Natural killer cell (primary cell): ENCODE measurements at places on chromosomes 4 and X. TPM values are rescaled to one million over a fixed set of nuclear protein-coding genes. Genes with fewer than 3 reads are reported as not detected.
A peak's percentile ranks its signal among the peaks of the same experiment; 100 is the strongest.

The MAP9 gene
- total RNA-seq = 10.6 TPM

The PABPC1L2B gene
- not detected for total RNA-seq

The ZNF630 gene
- 3.4 TPM for total RNA-seq

The RTL5 gene
- total RNA-seq = 1.8 TPM

The FAM149A gene
- 0.33 TPM for total RNA-seq

The SCML1 gene
- total RNA-seq = 4.6 TPM

The XKRX gene
- total RNA-seq = not detected

GRCh38 chr4:139315221-139315675, 13.0 kb upstream of the NDUFC1 start:
- DNase-seq = no peak

DNA sequence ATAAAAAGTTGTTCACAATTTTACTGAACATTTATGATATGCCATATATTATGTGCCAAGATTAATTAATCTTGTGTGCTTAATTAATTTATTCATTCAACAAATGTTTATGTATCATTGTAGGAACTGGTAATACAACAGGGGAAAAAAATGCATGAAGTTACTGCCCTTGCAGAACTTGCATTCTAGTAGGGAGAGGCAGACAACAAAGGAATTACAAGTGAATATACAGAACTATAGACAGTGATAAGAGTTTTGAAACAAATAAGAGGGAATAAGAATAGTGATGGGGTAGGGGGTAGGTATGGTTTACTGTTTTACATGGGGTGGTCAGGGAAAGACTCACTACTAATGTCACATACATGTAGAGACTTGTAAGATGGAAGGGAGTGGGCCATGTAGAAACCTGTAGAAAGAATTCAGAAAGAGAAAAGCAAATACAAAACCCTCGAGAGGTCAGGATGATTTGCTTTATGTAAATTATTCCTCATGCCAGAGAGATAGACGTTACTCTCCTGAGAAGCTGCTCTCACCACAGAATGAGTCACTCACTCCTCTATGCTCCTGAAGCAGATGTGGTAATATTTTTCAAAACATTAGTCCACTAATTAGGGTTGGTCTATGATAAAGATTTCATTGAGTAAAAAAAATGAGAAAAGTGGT, 855.0 kb upstream of the GRID2 start:
- DNase-seq = no peak

DNA sequence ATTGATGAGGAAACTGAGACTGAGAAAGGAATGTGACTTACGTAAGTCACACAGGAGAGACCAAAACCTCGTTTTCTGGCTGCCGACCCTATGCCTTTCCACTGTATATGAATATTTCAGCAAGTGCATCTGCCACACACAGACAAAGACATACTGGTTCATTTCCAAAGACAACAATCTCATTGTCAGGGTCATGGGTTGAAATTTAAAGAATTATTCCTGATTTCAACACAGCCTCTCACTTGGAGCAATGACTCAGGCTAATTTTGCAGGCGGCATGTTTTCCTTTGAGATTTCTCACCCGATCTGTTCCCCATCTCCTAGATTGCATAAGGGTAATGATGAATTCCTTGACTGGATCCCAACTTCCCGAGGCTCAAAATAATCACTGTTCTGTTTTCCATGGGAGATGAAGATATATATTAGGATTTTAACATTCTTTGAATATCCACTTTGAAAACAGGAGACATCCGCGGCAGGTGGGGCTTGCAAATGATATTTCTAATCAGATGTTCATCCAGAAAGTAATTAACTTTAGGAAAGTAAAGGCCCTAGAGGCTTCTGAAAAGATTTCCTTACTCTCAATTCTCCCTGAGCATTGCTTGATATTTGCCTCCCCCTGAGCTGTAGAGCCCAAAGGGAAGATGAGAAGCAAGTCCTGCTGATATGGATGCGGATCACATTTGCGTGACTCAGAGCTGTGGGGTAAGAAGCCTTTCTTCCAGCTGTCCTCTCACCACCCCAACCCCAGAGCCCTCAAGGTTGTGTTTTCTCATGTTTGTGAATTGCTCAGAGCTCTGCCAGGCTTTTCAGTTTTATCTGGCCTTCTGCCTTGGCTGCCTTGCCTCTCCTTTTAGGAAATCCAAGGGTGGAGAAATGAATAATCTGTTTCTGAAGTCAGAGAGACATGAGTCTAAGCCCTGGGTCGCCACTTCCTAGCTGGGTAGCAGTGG, 361.1 kb upstream of the BOD1L1 start:
- no peak for DNase-seq

- DNase-seq = peak; percentile 30
These were observed 151.2 kb upstream of the SLC4A4 start for GRCh38 chr4:71187404-71188155.

DNA sequence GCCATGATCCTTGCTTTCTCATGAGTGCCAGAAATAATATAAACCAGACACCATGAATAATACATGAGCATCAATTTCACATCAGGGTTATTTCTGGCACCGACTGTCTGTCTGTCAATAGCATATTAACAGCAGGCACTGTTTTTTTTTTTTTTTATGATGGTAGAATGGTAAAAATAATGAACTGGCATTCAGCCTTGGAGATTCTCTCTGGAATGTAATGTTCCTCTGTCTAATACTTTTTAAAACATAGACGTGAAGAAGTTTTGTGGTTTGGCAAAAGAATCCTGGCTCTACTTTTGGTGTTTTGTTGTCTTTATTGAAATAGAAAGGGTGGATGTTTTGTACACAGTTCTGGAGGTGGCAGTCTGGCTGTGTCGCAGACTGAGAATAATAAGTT, 874.6 kb upstream of the PRKX start:
- DNase-seq = no peak

DNA sequence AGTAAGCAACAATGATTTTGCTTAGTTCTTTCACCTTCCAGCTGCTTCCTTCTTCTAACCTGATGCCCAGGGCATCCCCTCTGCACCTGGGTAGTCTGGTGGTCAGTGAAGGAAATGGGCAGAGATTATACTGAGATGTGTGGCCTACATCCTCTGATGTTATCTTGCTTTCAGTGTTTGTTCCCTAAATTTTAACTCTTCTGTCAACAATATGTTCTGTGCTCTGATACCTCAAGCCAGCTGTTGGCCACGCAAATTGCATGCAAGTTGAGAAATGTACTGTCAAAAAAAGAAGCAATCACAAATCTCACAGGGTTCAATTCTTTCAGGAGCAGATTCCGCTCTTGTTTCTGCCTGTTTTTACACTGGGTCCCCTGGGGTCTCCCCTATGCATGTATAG, 73.8 kb downstream of the FBXW7 start:
- DNase-seq = no peak

DNA sequence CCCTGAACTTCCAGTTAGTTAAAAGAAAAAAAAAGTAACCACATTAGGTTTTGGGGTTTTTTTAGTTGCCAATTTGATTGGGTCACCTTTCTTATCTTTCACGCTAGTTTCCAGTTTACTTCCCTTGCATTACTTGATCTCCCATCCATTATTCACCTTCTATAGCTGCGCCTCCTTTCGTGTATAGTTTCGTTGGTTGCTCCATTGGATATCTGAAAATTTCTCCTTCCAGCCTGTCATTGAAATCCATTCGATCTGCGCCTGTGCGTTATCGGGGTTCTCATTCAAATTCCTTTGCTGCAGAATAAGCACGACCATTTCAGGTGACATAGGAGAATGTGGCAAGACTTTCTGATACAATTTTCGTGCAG, 764 bp downstream of the TRAPPC11 start:
- no peak for DNase-seq

- no peak for DNase-seq
These were observed 60.8 kb downstream of the MID1IP1 start for GRCh38 chrX:38862100-38862499.

GRCh38 chr4:77505958-77506319, 99.7 kb upstream of the CXCL13 start:
- DNase-seq = no peak

DNA sequence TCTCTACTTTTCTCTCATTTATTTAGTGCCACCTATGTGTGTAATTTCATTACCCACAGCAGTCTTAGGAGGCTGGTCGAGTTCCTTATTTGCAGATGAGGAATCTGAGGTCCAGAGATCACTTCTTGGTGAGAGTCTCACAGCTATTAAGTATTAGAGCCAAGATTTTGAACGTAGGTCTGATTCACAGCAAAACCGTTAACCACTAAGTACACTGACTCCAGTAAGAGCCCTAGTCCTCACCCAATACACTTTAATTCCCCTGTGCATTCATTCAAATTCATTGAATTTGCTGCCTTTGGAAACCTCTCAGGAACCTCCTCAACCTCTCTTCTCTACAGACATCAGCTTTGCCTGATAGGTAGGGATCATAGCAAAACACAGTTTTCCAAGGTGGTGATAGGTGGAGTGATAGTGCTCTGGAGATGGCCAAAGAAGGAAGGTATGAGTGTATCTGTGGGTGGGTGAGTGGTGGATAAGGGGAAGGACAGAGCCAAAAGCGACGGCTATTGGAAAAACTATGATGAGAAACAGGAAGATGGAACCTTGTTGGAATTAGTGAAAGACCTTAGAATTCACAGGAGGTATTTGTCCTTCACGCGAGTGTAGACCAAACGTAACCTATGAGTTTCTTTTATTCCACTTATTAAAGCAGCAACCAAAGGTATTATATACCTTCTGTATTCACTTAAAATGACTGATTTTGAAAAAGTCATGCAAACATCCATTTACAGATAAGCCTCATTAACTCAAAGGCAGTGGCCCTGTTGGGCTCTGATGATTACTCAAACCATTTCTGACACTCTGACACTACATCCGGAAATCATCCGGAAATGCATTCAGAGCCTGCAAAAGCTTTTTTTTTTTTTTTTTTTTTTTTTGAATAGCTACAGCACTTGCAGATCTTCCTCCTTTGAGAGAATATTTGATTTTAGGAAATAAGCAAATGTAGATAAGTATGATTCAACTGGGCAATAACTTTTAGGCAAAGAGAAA, 6.3 kb downstream of the FMR1 start:
- DNase-seq = peak; percentile 74

- DNase-seq = no peak
These were observed 25.6 kb upstream of the PLS3 start for GRCh38 chrX:115535421-115535820.

DNA sequence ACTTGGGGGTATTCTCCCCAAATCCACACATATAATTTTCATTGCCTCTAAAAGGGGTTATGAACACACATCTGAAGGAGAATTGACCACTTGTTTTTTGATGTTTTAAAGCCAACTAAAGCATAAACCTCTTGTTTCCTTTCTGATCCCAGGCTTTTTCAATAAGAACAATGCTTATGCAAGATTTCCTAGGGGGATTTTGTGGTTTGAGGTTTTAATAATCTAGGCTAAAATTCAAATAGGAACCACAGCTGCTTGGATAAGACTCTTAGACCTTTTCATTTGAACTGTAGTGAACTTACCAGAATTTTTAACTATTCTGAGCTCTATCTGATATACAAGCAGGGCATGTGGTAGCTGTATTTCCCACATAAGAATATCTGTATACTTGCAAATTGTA, 651.1 kb downstream of the ANKRD50 start:
- DNase-seq = no peak

- DNase-seq = no peak
These were observed 213.7 kb upstream of the VCX3A start for GRCh38 chrX:6748595-6748994.

DNA sequence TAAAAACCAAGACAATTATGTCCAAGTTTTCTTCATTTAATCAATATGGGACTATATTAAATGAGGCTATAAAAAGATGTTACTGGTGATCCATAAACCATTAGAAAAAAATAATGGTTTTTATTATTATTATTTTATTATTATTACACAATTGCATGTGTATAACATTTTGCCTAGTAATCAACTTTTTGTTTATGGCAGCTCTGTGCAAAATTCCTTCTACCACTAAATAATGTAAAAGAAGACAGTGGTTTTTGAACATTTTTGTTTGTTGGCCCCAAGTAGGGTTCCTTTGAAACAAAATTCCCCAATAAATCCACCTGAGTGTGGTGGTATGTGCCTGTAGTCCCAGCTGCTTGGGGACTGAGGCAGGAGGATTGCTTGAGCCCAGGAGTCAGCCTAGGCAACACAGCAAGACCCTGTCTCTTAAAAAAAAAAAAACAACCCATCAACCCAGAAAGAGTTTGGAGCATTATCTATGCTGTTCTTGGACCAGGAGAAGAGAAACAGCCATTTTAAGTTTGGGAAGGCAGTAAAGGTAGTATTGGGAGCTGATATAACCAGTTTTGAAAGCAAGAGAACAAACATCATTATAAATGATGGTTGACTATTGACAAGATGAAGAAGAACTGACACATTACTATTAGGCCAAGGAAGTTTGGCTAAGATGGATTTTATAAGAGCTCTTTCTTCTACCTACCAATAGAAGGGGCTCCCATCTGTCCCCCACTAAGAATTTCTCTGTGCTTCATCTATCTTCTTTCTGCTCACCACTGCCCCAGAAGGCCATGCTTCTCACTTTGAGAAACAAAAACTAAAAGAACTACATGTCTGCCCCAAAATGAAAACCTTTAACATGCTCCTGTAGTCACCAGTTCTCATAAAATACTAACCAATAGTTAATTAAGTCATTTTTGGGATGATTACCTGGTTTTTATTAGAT, 2.2 kb downstream of the TMEM156 start:
- peak; percentile 60 for DNase-seq

GRCh38 chr4:100641336-100641735, 123.5 kb upstream of the EMCN start:
- no peak for DNase-seq

- DNase-seq = no peak
These were observed 102.1 kb downstream of the STIM2 start for GRCh38 chr4:26962720-26963119.

DNA sequence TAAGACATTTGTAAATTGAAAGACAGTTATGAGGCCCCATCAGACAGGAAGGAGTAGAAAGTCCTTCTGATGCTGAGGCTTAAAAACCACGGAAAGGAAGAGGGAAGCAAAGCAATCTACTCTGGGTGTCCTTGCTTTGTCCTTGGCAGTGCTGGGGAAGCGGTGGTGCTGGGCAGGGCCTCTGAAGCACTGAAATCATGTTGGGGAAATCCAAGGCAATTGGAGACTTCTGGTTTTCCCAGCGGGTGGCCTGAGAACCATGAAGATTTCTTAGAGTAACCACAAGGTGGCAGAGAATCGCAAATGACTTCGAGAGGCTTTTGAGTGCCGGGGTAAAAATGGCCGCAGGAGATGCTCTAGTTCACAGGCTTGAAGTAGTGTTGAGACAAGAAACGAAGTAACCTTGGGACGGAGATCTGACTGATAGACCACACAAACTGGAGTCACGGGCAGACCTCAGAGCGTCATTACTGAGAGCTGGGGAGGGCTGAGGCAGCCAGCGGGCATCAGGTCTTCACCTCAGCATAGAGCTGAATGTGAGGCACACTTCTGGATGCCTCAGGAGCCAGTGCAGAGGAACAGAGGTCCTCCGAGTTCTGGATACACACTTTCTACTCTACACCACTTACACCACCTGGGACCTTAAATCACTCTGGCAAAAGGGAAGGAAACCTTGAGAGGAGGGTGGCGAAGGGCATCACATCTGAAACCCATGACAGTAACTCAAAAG, 130.7 kb upstream of the GPRIN3 start:
- peak; percentile 76 for DNase-seq

DNA sequence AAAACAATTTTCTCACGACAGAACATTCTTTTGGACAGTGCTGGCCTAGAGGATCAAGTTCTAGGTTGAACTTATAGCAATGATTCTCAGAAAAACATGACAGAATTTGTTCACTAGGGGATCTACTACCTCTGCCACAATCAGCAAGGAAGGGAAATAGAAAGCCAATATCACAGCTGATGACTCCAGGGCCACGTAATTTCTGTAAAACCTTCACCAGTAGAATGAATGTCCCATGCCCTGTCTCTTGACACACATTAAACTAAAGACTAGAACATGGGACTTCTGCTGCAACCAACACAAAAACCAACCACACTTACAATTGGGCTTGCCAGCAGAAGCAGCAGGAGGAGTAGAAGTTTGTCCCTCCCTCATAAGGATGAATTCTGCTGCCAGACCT, 86.0 kb upstream of the NPFFR2 start:
- no peak for DNase-seq
